Breast epithelium (tissue), 4 donors: ENCODE measurements at places on chromosomes 5 and 9. TPM values are rescaled to one million over a fixed set of nuclear protein-coding genes. Genes with fewer than 3 reads are reported as not detected.
A peak's percentile ranks its signal among the peaks of the same experiment; 100 is the strongest.

The PCDHAC2 gene
- 2.1 TPM for total RNA-seq

DNA sequence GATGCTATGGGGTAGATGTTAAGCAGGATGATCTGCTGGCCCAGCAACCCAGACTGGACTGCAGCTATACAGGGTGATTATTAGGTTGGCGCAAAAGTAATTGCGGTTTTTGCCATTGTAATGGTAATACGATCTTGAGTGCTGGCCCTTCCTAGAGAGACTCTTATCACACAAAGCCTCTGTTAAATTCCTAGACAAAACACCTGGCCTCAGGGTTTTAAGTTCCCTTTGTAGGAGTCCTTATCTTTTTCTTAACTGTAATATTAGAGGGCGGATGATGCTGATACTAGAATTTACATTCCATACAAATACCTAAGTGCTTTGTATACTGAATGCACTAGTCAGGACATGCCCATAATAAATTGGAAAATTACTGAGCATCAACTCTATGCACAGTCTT is 222.2 kb downstream of the NDUFS4 start:
- no peak for DNase-seq
- H3K27ac ChIP-seq: no peak overlapping the region

- no peaks in the 10 kb centered on the region for H3K4me1 ChIP-seq
- no peak for DNase-seq
- H3K27me3 ChIP-seq: no peaks in the 10 kb centered on the region
- no peaks in the 10 kb centered on the region for H3K36me3 ChIP-seq
- no peak overlapping the region for H3K4me3 ChIP-seq
Measured at GRCh38 chr9:20477940-20478620, 144.2 kb downstream of the MLLT3 start.

- no peaks in the 10 kb centered on the region for H3K27me3 ChIP-seq
- peak; percentile 83 for DNase-seq
- H3K27ac ChIP-seq: no peak overlapping the region
- no peak overlapping the region for H3K4me3 ChIP-seq
- no peaks in the 10 kb centered on the region for H3K36me3 ChIP-seq
Measured at GRCh38 chr9:98034593-98035546, 21.7 kb upstream of the NANS start.

DNA sequence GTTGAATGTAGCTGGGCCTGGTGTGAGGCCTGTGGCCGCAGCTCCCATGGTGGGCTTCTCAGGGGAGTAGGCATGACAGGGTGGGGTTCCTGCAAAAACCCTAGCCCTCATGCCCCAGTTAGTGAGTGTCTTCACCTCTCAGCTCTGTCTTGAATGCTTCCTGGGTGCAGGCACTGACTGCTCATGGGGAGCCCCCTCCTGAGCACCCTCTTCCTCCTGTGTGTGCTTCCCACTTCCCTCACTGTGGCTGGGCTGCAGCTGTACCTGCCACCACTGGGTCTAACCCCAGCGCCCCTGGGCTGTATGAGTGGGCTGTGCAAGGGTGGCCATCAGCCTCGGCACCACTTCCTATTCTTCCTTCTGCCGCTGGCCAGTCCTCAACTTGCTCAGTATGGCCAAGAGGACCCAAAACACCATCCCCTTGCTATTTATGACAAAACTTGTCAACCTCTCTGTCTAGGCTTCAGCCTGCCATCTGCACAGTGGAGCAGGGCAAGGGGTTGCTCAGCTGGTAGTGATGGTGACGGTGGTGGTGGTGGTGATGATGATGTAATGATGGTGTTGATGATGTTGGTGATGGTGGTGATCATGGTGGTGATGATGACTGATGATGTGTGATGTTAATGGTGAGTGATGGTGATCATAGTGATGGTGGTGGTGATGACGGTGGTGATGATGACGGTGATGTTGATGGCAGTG is 67.5 kb downstream of the RXRA start:
- DNase-seq: no peak
- H3K4me3 ChIP-seq: no peak overlapping the region
- no peaks in the 10 kb centered on the region for H3K27me3 ChIP-seq
- H3K27ac ChIP-seq: no peak overlapping the region

- DNase-seq: no peak
- H3K27me3 ChIP-seq: no peaks in the 10 kb centered on the region
- H3K4me3 ChIP-seq: no peak overlapping the region
- no peaks in the 10 kb centered on the region for H3K36me3 ChIP-seq
- H3K4me1 ChIP-seq: no peaks in the 10 kb centered on the region
Measured at GRCh38 chr9:82406456-82407085, 418.0 kb downstream of the SPATA31D1 start.

The KIF4B gene
- total RNA-seq: not detected

GRCh38 chr5:135053278-135053677 is 19.2 kb upstream of the PITX1 start:
- peaks cover 41% of the 10 kb centered on the region for H3K27me3 ChIP-seq
- no peaks in the 10 kb centered on the region for H3K4me1 ChIP-seq
- H3K27ac ChIP-seq: no peak overlapping the region
- H3K4me3 ChIP-seq: no peak overlapping the region
- no peak for DNase-seq
- H3K36me3 ChIP-seq: no peaks in the 10 kb centered on the region

The RPS23 gene
- total RNA-seq: 5,353 TPM
